ENCODE measurements at places on chromosomes 6 and 20.

GRCh38 chr6:139029470-139030227 is 1.1 kb downstream of the ABRACL start:
- no peak for DNase-seq

DNA sequence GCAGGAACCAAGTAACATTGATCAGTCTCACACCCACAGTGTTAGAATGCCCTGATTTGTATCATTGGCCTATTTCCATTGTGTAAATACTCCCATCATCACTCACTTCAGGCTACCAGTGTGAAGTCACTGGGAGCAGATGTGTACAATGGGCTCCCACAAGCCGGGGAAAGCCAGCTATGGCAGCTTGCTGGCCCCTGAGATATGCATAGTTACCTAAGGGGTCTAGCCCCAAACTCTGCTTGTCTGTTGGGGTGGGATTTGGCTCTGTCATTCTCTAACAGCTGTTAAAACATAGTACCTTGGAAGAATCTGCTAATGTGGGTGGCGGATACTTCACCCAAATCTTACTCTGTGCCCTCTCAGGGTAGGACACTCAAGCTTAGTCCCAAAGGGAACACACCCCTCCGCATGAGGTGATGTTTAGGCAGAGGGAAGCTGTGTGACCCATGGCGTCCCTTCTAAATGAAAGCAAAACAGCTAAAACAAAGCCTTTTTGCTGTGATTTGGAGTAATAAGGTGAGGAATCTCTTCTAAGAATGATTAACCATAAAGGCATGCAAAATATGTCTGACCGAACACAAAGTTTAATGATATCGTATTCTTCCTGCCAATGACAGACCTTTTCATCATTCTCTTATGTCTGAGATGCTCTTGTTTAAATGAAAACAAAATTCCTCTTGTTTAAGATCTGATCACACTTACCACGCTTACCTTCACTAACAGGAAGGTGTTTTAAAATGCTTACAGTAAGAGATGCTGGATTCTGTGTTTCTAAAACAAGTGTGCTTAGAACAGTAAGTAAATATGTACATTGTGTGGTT is 45.9 kb upstream of the PXDC1 start:
- no peak for DNase-seq

DNA sequence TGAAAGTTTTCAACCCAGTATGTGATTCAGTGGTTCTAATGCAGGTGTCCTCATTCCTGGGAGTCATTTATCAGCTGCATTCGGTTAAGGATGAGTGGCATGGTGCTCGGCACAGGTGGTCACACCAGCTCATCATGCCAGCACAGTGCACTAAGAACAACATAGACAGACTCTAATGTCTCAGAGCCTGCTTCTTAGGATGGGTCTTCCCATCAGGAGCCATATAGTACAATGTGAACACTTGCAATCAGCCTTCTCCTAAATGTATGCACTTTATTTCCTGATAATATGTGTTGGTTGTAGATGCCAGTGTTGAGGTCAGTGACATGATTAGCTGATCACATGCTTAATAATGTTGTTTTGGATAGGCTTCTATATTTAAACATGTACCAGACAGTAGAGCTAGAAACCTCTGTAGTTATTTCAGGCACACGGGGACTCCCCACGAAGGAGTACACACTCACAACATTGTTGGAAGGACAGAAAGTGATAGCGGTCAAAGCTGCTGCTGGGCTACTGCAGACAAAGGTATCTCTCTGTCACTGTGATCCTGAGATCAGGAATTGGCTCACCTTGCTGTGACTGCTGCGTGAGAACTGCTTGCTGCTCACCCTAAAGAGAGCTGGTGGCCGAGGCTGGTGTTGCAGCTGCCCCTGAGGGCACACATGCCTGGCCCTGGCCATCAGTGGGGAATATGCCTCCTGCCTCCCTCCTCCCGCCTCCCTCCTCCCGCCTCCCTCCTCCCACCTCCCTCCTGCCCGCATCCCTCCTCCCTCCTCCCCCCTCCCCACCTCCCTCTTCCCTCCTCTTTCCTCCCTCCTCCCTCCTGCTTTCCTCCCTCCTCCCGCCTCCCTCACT is 195.4 kb downstream of the SMOC2 start:
- no peak for DNase-seq

GRCh38 chr20:21302664-21303060 is 469 bp upstream of the XRN2 start:
- DNase-seq: peak; percentile 2

DNA sequence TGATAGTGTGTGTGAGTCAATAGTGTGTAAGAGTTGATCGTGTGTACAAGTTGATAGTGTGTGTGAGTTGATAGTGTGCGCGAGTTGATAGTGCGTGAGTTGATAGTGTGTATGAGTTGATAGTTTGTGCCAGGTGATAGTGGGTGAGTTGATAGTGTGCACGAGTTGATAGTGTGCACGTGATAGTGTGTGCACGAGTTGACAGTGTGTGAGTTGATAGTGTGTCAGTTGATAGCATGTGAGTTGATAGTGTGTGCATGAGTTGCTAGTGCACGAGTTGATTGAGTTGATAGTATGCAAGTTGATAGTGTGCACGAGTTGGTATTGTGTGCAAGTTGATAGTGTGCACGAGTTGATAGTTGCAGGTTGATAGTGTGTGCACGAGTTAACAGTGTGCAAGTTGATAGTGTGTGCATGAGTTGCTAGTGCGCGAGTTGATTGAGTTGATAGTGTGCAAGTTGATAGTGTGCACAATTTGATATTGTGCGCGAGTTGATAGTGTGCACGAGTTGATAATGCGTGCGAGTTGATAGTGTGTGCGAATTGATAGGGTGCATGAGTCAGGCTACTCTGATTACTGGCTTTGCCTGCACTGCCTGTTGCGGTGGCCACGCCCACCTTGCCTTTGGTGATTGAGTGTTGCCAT is 35.8 kb upstream of the IYD start:
- no peak for DNase-seq

GRCh38 chr6:149342525-149342924 is 25.0 kb downstream of the TAB2 start:
- DNase-seq: no peak

DNA sequence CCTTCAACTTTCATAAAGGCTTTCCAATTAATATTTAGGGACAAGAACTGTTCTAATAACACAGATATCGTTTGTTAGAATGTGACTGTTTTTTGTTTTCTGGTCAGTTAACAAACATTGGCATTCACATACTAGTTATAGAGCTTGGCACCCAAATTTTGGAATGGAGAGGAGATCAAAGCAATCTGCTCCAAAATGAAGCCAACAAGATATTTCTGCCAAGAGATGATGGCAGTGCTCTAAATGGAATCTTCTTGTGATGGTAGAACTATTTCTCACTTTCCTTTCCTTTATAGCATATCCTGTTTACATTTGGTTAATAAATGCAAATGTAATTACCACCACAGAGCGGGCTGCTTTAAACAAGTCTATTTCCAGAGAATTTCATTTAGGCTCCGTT is 208.3 kb upstream of the RIMS1 start:
- no peak for DNase-seq

GRCh38 chr20:24027229-24027628 is 38.6 kb upstream of the GGTLC1 start:
- no peak for DNase-seq

DNA sequence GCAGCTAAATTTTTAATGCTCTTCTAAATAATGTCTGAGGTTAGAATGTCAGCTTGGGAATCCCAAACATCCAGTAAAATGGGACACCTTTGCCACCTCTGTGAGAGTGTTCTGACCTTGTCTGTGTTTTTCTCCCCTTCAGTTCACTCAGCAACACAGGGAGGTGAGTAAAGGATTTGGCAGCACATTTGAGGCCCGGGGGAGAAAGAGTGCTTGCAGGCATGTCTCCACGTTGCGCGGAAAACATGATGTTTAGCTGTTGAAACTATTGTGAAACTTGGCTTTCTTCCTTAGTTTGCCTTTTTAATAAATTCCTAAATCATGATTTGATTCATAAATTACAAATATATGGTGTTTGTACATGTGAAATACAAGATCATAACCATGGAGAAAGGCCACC is 707.8 kb upstream of the FLRT3 start:
- DNase-seq: no peak

DNA sequence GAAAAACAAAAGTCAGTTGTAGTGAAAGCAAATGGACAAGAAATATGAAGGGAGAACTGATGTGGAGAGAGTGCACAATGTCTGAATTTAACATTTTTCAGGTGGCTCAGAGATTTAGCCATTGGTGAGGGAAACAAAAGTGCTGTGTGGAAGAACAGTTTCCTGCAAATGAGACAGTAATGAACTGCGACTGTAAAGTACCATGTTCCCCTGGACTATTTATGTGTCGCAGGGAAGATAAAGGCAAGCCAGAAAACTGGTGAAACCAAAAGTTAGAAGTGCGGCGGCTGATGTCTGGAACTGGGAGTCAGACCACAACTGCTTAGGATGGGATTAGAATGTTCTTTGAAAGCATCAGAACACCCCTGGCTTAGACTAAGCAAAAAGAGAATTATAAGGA is 905.1 kb upstream of the MAN1A1 start:
- no peak for DNase-seq

DNA sequence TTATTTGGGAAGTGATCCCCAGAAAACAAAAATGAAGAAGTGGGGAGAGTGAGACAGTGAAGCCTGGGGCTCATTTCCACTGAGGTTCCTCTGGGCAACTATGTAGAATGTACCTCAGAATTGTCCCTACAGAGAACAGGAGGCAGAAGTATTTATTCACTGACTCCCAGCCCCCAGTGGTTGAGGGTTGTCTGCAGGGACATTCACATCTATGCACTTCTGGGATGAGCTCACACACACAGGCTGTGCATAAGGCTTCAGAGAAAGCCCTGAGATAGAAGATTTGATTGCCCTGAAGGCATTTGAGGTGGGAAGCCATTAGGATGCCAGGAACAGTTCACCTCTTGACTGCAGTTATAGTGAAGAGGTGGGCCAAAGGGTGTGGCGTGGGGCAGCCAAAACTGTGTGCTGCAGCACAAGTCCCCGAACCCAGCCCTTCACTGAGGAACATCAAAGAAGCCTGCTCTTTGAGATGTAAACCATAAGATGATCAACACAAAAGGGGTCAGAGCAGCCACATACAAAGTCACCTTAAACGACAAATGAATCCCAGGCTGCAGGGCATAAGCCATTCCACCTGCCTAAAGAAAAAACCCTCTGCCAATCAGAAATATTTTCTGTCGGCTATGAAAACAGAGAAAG is 853.8 kb upstream of the FLRT3 start:
- no peak for DNase-seq

DNA sequence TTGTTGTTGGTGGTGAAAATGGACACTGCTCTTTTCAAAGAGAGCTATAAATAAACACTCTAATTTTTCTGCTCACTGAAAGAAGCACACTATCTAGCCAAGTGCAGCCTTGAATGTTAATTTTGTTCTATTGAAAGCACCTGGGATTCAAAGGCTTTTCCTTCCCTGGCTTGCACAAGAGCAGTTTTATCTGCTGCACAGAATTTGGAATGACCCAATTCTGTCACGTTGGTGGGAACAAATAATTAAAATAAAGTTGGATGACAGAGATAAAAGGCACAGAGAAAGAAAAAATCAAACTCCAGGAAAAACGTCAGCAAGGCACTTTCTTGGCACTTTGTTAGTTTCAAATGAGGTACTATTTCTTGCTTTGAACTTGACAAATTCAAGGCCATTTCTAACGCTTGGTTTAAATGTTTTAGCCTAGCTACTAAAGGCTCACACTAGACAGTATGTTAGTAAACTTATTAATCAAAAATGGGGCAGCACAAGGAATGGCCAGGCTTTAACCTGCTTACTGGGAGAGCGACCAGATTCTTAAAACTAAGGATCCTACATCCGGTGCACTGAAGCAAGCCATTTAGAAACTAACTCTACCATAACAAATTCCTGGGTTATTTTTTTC is 145.5 kb upstream of the ARG1 start:
- no peak for DNase-seq

- DNase-seq: peak; percentile 93
Measured at GRCh38 chr20:49381558-49382493, 100.6 kb downstream of the KCNB1 start.

DNA sequence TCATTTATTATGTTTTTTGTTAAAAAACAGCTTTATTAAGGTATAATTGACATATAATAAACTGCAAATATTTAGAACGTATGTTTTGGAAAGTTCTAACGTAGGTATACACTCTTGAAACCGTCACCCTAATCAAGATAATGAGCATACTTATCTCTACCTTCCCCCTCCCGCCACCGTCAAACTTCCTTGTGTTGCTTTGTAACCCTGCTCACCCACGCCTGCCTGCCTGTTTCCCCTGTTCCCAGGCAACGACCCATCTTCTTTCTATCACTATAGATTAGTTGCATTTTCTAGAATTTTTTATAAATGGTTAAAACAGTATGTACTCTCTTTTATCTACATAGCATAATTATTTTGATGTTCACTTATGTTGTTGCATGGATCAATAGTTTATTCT is 33.5 kb upstream of the GCLC start:
- no peak for DNase-seq

GRCh38 chr6:11761744-11762620 is 16.6 kb downstream of the ADTRP start:
- no peak for DNase-seq

DNA sequence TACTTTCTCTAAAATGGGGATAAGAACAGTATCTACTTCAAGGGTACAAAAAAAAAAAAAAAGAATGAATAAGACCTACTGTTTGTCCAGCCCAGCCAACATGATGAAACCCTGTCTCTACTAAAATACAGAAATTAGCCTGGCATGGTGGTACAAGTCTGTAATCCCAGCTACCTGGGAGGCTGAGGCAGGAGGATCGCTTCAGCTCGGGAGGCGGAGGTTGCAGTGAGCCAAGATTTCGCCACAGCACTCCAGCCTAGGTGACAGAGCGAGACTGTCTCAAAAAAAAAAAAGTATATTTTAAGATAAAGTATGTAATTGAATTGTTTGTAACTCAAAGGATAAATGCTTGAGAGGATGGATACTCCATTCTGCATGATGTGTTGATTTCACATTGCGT is 2.0 kb downstream of the BLTP3A start:
- no peak for DNase-seq

GRCh38 chr20:47233333-47234188 is 122.9 kb downstream of the ZMYND8 start:
- DNase-seq: no peak

DNA sequence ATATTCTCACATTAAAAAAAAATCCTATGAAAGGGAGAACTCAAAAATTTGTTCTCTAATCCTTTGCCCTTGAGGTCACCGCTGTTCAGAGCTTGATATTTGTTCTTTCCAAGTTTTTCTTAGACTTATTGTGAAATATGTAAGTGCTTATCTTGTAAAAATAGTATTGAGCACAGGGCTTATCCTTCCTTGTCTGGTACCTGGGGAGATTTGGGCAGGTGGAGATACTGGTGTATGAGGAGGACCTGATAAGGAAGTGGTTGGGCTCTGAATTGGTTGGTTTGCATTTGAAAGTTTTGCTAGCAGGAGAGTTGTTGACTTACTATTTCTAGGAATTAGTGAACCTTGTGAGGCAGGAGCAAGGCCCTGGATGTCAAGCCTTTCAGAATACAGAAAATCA is 28.9 kb upstream of the ANKEF1 start:
- DNase-seq: no peak

All from NCI-H1694 treated with DMSO at 0.1 percent for 48 hours (cell line).